ENCODE measurements at places on chromosomes 7 and 10.

DNA sequence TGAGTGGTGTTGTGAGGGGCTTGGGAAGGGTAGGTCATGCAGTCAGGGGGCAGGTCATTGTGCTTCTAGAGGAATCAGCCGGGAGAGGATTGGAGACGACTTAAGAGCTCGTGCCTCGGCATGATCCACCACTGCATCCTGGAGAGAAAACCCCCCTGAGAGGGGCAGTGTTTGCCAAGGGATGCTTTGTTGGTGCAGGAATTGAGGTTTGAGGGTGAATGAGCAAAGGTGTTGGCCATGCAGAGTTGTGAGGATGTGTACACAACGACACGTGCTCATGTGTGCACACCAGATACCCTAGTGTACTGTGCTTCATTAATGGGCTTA is 85.6 kb upstream of the ANLN start:
- DNase-seq = no peak

- no peak for DNase-seq
Observed at GRCh38 chr7:33998476-33998875, 93.1 kb downstream of the BMPER start.

GRCh38 chr7:124032369-124033094 is at the start of gene TMEM229A:
TMEM229A (minus strand) TSS chr7:124033067; CDS start chr7:124033003, 64 bp downstream.
- DNase-seq = no peak

- DNase-seq = no peak
Observed at GRCh38 chr7:156017916-156018700, 205.8 kb upstream of the SHH start.

All from effector memory CD8-positive, alpha-beta T cell (primary cell).